ENCODE measurements at places on chromosomes 11 and 22.

DNA sequence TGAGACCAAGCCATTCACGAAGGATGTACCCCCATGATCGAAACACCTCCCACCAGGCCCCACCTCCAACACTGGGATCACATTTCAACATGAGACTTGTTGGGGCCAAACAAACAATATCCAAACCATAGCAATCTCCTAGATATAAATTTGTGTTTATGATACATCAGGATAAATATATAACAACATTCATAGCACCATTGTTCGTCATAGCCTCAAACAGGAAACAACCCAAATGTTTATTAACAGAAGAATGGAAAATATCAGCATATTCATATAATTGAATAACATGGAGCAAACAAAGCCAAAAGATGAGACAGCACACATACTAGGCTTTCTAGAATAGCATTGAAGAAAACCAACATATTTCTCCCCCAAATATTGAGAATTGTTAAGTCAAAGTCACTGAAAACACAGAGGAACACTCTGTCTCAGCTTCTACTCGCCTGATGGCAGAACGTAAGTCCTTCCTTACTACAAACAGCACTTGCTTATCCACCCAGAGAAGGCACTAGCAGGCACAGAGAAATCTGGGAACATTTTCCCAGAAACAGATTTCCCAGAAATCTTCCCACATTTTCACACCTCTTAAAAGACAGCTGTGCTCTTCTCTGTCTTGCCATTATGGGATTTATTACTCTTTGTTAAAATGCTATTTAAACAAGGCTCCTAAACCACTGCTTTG, 8.1 kb upstream of the GDPD4 start:
- DNase-seq = no peak

DNA sequence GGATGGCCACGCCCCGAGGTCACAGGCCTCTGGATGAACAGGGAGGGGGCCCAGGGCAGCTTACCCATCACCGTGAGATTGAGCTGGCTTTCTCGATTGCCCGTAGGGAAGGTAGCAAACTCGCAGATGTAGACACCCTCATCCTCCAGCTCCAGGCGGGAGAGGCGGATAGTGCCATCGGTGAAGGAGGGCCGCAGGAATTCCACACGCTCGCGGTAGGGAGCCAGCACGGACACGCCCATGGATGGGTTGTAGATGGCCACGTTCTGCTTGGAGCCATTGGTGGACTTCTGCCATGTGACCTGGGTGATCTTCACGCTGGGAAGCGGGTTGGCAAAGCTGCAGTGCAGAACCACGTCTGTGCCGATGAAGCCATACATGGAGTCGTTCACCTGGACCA, 50.6 kb downstream of the NECTIN1 start:
- DNase-seq = no peak

- no peak for DNase-seq
These were observed 65.4 kb downstream of the PPP6R3 start for GRCh38 chr11:68525930-68526329.

- no peak for DNase-seq
These were observed 1171.3 kb downstream of the LRRC4C start for GRCh38 chr11:40287916-40288803.

- DNase-seq = no peak
These were observed 275.4 kb downstream of the DYNC2H1 start for GRCh38 chr11:103384652-103385051.

All from T-helper 2 cell treated with Interferon-gamma antibody and Interleukin-4, amounts not matched to agents 5 μg/mL and 100 μg/mL, for 36 hours (primary cell).